ENCODE measurements at places on chromosomes 1 and 21.
A peak's percentile ranks its signal among the peaks of the same experiment; 100 is the strongest.

DNA sequence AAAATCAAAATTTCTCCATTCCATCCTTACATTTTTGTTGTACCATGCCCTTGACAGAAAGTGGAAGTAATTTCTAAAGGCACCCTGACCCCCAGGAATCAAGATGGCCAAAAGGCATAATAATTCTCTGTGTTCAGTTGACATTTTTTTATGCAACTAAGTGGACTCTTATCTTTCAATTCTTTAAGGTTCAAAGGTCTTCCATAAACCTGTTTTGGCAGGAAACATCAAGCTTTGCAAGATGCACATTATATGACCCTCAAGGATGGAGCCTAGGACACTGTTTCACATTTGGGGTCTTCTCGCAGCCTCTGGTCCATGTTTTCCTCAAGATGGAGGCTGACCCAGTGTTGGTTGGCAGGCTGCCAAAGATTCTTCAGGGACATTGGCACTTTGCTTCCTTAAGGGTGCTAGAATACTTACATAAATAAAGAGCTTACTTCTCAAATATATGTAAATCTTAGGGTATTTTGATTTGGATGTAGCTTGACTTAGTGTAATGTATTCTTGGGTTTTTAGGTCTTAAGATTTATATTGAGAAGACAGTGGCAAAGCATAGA is 48.0 kb upstream of the COG2 start:
- DNase-seq = no peak

DNA sequence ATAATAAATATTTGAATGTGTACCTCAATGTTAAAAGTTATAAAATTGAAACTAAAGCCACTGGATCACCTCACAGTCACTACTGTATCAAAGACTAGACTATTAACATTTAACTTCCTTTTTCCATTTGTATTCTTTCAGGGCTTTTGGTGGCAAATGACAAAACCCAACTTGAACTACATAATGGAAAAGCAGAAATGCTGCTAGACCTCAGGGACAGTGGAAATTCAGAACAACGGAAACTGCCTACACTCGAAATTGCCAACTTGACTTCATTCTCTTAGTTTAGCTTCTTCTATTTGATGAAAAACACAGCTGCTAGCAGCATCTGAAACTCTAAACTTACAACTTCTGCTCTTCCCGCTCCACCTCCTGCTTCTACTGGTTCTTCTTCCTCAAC is 34.9 kb upstream of the NTNG1 start:
- DNase-seq = no peak

DNA sequence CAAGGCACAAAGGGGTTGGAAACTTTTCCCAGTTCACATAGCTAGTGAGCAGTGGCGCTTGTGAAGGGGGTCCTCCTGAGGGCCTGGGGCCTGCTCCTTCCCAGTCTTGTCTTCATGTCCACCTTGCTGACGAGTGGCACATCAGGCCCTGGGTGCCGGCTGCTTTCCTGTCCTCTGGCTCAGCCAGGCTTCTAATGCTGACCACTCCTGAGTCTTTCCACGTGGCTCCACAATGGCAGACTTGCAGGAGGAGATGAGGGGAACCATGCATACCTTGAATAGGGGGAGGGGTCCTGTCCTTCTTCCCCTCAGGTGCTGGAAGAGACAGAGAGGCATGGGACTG is 38.7 kb downstream of the MAPKAPK2 start:
- DNase-seq = no peak

- DNase-seq = no peak
Measured at GRCh38 chr1:107771377-107771776, 193.6 kb downstream of the VAV3 start.

DNA sequence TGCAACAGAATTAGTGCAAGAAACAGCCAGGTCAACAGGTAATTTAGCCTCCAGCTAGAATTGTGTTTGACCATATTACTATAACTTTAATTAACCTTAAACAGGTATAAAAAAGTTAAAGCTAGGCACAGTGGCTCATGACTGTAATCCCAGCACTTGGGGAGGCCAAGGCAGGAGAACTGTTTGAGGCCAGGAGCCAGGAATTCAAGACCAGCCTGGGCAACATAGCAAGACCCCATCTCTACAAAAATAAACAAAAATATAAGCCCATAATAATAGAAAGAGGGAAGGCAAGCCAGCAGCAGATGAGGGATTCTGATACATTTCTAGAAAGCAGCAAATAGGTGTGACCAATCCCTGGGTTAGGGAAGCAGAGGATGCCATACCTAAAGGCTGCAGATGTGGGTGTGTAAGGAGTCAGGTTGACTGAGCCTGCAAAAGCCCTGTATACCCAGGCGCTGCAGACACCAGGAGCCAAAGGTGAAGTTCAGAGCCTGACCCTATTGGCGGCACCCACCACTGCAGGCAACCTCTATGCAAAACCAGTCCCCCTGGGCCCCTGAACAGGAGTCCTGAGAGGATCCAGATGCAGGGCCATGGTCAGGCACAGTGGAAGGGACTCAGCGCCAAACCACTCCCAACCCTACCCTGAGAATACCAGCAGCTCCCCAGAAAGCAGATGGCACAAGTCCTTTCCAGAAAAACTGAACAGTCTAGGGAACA is 19.3 kb upstream of the LSS start:
- DNase-seq = peak; percentile 22

- no peak for DNase-seq
Measured at GRCh38 chr1:167095368-167095767, 1.5 kb downstream of the STYXL2 start.

GRCh38 chr1:222823695-222824094 is 8.9 kb downstream of the DISP1 start:
- DNase-seq = no peak

- DNase-seq = no peak
Measured at GRCh38 chr1:223652436-223652941, 13.0 kb downstream of the CAPN8 start.

- DNase-seq = no peak
Measured at GRCh38 chr21:34560021-34560420, 48.0 kb upstream of the KCNE1 start.

DNA sequence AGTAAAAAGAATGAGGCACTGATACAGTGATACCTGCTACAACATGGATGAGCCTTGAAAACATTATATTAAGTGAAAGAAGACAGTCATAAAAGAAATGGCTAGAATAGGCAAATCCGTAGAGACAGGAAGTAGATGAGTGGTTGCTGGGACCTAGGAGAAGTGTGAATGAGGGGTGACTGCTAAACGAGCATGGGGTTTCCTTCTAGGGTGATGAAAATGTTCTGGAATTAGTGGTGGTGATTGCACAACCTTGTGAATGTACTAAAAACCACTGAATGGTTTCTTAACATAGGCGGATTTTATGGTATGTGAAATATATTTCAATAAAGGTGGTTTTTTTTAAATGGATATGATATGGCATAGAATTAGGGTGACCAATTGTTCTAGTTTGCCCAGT is 12.6 kb upstream of the SERINC2 start:
- no peak for DNase-seq

DNA sequence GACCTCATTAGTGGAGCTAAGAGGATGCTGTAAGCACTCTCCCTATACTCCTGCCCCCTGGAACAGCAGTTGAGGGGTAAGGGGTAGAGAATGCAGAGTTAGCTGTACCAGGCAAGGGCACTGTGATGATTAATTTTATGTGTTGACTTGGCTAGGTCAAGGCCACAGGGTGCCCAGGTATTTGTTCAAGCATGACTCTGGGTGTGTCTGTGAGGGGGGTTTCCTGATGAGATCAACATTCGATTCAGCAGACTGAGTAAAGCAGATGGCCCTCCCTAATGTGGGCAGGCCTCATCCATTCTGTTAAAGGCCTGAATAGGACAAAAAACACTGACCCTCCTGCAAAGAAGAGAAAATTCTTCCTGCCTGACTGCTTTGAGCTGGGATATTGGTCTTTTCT is 110.8 kb downstream of the KCND3 start:
- no peak for DNase-seq

- DNase-seq = no peak
Measured at GRCh38 chr1:58325866-58326265, 220.7 kb downstream of the OMA1 start.

GRCh38 chr1:163258181-163258580 is 55.5 kb upstream of the RGS5 start:
- DNase-seq = no peak

GRCh38 chr1:167934426-167935215 is 1.9 kb upstream of the DCAF6 start:
- no peak for DNase-seq

GRCh38 chr1:234750922-234751627 is 141.1 kb upstream of the IRF2BP2 start:
- no peak for DNase-seq

- no peak for DNase-seq
Measured at GRCh38 chr1:41795205-41795762, 123.4 kb downstream of the HIVEP3 start.

DNA sequence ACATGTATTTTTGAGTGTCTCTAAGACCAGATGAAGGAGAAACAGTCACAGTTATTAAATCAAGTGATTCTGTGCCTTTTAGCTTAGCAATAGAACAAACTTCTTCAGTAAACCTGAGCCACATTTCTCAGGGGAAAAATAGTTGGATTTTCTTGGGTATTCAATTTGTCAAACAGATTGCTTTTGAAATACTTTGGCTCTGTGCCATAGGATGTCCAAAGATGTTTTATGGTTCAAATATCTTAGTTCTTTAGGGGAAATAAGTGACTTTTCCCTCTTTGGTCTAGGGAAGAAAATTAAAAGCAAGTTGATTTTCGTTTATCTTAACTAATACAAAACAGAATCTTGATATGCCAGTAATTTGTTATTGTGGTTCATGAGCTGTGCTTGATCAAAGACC is 125.9 kb downstream of the ATP5PO start:
- peak; percentile 20 for DNase-seq

GRCh38 chr1:86447198-86447790 is 21.4 kb upstream of the CLCA1 start:
- no peak for DNase-seq

DNA sequence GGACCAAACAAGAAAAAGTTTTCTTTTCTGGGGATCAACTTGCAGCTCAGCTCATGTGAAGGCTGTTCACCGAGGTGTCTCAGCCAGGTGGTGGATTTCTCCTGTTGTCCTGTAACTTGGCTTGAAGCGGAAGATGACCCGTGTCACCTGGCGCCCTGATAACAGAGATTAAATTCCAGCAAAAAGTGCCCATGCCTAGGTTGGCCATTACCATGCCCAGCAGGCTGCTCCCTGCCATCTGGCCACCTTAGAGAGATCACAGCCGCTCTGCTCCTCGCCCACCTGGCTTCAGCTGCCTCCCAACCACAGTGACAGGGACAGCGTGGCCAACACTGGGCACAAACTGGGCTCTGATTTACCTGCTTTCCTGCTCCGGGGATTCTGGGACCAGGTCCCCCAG is 149.5 kb downstream of the ZBTB18 start:
- no peak for DNase-seq

DNA sequence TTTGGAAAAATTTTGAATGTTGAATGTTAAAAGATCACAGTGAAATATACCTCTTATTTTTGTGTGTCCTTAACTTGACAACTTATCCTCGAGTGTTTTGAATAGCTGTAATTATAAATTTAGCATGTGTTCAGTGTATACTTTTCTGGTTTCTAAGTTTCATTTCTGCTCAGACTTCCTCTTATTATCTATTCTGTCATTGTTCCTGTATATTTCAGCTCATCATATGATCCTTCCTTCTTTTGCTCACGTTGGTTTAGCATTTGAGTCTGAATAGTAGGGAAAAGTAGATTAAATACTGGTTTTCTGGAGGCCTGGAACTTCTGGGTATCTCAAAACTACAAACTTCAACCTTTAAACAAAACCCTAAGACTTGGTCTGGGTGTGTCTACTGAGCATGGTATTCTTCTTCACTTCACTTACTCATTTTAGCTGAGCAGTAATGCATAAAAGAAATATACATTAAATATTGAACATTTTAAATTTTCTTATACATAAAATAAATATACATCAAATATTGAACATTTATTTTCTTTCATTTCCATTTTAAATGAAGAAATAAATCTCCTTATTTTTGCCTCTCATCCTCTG is 3.3 kb upstream of the ATP6V1G3 start:
- no peak for DNase-seq

- DNase-seq = no peak
Measured at GRCh38 chr1:208025031-208025430, 114.1 kb upstream of the CD34 start.

DNA sequence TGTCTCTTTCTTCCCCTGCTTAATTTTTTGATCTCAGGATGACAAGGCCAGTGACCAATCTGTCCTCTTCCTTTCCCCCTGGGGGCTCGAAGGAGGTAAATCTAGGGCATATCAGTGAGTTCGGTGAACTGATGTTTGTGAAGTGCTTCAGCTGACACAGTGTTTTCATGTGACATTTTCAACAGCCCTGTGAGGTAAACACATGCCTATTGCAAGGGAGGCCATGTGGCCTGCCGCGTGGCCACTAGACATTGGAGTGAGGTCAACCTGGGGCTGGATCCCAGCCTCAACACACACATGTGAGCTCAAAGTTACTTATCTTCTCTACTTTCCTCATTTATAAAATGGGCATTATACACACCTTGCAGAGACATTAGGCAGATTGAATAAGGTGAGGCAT is 126.3 kb downstream of the PLPP3 start:
- no peak for DNase-seq

DNA sequence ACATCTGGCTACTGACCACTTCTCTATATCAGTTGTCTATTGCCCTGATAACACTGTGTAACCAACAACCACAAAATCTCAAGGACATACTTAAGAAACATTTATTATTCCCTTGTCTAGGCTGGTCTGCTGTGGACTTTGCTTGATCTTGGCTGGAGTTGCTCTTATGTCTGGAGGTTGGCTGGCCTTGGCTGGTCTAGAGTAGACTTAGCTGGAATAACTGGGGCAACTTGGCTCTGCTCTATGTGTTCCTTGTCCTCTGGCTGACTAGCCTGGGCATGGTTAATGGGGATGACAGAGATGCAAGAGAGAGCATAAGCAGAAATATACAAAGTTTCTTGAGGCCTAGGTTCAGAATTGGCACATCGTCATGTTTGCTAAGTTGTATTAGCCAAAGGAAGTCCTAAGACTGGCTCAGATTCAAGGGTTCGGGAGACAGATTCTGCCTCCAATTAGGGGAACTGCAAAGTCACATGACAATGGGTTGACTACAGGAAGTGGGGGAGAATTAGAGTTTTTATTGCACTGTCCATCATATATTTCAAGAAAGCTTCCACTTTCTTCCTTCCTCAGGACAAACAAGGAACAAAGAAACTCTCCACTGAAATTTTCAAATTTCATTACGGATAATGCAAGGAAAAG is 61.4 kb upstream of the HMCN1 start:
- DNase-seq = no peak

- no peak for DNase-seq
Measured at GRCh38 chr1:210920716-210921694, 212.9 kb downstream of the KCNH1 start.

GRCh38 chr1:101652484-101652883 is 344.2 kb downstream of the OLFM3 start:
- DNase-seq = no peak

GRCh38 chr21:39052718-39053117 is 130.5 kb downstream of the PSMG1 start:
- no peak for DNase-seq

- peak; percentile 62 for DNase-seq
Measured at GRCh38 chr1:172398193-172398592, 22.3 kb upstream of the C1orf105 start.

GRCh38 chr21:35635261-35635660 is 425.1 kb downstream of the SETD4 start:
- no peak for DNase-seq
